Mesenchymal stem cell (in vitro differentiated cells and primary cell): ENCODE measurements at places on chromosomes 12 and 14.

DNA sequence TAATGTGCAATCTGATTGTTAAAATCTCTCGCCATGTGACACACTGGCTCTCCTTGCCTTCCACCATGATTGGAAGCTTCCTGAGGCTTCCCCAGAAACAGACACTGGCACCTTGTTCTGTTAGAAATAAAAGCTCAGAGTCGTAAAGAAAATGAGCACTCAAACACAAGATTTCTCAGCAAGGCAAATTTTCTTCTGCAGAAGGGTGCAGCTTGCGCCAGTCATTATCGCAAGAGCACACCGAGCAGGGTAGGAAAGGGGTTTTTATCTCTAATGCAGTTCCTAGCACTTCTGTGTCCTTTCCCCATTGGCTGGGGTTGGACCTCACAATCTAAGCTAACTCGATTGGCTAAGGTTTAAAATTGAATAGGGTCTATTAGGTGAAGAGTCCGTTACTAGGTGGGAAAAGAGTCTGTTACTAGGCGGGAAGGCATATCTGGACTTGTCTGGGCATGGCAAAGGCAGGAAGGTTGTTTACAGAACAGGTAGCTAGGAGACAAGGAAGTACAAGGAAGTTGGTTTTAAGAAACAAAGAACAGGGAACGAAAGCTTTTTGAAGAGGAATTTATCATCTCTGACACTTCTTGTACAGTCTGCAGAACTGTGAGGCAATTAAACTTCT is 62.6 kb upstream of the BICD1 start:
- no peak for DNase-seq

DNA sequence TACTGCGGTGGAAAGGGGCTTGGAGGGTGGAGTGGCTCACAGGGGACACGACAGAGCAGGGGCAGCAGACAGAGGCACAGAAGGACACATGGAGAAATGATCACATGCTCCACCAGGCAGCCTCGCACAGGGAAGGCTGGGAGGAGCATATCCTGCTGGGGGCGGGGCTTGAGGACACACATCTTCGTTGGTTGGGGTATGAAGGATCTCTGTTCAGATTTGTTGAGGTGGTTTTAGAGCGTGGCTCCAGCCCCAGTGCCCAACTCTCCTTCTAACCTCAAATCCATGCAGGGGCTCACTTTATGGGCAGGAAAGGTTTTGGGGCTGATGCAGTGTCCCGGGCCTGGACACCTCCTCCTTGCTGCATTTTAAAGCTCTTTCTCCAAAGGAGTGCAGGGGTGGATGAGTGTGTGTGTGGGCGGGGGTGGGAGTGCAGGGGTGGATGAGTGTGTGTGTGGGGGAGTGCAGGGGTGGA is 733 bp upstream of the P3H3 start:
- DNase-seq = peak; percentile 91

DNA sequence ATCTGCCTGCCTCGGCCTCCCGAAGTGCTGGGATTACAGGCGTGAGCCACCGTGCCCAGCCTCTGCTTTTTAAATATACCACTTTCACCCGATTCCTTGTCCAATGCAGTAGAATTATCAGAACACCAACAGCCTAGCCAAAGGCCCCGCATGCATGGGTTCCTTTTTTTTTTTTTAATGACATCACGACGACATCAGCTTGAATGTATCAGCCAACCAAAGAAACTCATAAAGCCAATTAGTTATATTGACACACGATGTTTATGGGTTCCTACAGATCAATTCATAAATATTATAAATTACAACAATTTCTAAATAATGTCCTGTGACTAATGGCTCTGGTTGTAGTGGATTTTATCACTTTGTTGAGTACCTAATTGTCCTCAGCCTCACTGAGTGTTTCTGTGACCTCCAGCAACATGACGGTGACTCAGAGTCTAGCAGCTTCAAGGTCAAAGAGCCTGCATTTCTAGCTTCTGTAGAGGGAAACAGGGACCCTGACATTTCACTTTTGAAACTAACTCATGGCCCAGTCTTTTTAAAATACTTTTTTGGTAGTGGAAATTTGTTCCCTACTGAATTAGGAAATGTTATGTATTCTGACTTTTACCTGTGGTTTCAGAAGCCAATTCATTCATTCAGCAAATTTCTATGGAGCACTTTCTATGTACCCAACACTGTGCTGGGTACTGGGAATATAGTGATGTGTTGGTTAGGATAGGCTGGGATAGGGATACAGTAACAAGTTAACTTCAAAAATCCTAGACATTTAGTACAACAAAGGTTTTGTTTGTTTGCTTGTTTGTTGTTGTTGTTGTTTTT is 144.1 kb downstream of the SUDS3 start:
- no peak for DNase-seq

GRCh38 chr12:117671734-117672133 is 297.1 kb downstream of the KSR2 start:
- DNase-seq = peak; percentile 19

- DNase-seq = no peak
Observed at GRCh38 chr14:90502760-90503159, 105.9 kb downstream of the CALM1 start.

DNA sequence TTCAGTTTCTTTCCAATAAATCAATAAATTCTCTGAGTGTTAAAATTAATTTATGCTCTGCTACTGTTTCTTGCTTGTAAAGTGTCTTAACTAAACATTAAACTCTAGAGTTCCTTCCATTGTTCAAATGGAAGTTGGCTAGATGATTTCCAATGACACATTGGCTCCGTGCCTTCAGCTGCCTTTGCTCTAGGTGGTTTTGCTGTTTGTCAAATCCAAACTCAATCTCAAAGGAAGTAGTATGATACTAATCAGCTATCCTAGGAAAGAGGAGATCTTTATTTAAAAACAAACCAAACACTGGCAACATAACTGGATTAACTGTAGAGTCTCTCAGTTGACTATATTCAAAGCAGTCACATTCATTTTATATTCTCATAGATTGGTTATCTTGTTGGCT is 356.4 kb downstream of the FOXG1 start:
- no peak for DNase-seq

DNA sequence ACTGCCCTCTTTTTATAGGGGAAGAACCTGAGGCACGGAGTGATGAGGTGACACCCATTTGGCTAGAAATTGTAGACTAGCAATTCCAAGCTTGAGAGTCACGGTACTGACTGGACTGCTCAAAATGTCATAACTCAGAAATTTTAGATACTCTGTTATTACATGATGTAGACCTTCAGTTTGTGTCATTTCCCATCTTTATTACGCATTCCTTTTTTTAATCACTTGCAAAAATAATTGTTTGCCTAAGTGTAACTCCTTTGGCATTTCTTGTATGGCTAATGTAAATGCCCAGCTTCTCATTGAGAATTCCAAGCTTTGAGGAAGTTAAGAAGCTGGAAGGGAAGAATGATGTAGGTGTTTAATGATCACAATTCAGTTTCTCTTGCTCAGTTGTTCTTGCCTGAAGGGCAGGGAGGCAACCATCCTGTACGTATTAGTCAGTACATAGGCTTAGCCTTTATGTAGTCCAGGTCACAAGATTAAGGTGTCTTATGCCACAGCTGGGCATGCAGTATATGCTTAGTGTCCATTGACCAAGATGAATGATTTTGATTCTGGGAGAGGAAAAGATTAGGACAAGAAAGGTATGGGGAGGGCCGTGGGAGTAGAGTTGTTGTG is 68.2 kb upstream of the EVL start:
- no peak for DNase-seq

DNA sequence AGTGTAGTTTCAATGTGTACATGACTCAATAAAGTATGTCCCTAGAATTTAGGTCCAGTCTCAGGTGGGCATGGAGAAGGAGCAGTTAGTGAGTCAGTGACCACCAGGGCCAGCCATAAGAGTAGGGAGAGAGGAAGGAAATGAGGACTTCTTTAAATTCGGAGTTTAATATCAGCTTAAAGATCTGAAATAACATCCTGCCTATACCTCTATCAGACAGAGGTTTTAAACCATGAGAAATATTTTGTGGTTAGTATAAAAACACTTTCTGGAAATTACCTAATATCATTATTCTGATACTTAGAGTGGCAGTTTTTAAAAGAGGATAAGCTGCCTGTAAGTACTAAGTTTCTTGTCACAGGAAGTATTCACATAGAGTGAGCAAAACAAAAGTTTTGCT is 61.7 kb upstream of the ST8SIA1 start:
- no peak for DNase-seq

GRCh38 chr12:120909633-120910298 is 5.6 kb upstream of the SPPL3 start:
- DNase-seq = no peak

DNA sequence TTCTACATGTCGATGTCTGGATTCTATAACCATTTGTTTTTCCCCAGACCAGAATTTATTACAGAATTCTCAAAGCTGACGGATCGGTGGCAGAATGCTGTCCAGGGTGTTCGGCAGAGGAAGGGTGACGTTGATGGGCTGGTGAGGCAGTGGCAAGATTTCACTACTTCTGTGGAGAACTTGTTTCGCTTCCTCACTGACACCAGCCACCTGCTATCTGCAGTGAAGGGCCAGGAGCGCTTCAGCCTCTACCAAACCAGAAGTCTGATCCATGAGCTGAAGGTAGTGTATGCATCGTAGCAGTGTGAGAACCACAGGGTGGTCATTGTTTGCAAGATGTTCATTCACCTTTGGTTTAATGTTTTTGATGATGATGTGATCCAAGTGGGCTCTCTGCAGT is 124.0 kb downstream of the ESR2 start:
- no peak for DNase-seq

GRCh38 chr14:36520601-36521525 is 831 bp upstream of the NKX2-1 start:
- peak; percentile 30 for DNase-seq
